ENCODE measurements at places on chromosomes 2 and 18. TPM values are rescaled to one million over a fixed set of nuclear protein-coding genes. Genes with fewer than 3 reads are reported as not detected.

DNA sequence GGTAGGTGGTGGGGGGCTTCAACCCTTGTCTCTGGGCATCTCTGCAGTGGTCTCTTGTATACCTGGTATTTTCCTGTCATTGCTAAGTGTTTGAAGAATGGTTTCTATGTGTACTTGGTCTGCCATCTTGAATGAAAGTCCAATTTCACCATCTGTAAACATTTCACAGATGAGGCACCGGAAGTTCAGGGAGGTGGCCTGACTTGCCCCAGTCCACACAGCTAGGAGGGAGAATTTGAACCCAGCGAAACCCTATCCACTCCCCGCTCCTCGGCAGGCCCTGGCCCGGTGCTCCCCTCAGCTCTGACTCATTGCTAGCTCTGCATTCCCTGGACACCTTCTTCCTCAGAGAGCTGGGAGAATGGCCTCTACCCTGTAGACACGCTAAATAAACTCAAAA is 30.5 kb downstream of the ZAP70 start:
- no peak overlapping the region for H3K4me3 ChIP-seq
- DNase-seq: no peak
- peaks cover 11% of the 10 kb centered on the region for H3K36me3 ChIP-seq
- H3K4me1 ChIP-seq: peaks cover 52% of the 10 kb centered on the region
- no peaks in the 10 kb centered on the region for H3K27me3 ChIP-seq

GRCh38 chr2:203857656-203858055 is 9.9 kb upstream of the CTLA4 start:
- no peaks in the 10 kb centered on the region for H3K4me1 ChIP-seq
- no peaks in the 10 kb centered on the region for H3K36me3 ChIP-seq
- no peak overlapping the region for H3K27ac ChIP-seq
- no peak for DNase-seq

The ABCG5 gene
- total RNA-seq: not detected

GRCh38 chr2:28568533-28568932 is 72.7 kb downstream of the PLB1 start:
- no peak overlapping the region for H3K27ac ChIP-seq
- peaks cover 2% of the 10 kb centered on the region for H3K36me3 ChIP-seq
- H3K27me3 ChIP-seq: peaks cover 15% of the 10 kb centered on the region
- no peak overlapping the region for H3K4me3 ChIP-seq
- peaks cover 12% of the 10 kb centered on the region for H3K4me1 ChIP-seq

All from activated B cell treated with CpG ODN at 0.5 μM for 24 hours (primary cell).